Brain (organoid and tissue), 16 donors: ENCODE measurements at places on chromosomes 3 and 15. TPM values are rescaled to one million over a fixed set of nuclear protein-coding genes. Genes with fewer than 3 reads are reported as not detected.

The PLSCR2 gene
- polyA plus RNA-seq, result not detected

- no peak for DNase-seq
Measured at GRCh38 chr3:12222775-12223485, 64.2 kb upstream of the TIMP4 start.

DNA sequence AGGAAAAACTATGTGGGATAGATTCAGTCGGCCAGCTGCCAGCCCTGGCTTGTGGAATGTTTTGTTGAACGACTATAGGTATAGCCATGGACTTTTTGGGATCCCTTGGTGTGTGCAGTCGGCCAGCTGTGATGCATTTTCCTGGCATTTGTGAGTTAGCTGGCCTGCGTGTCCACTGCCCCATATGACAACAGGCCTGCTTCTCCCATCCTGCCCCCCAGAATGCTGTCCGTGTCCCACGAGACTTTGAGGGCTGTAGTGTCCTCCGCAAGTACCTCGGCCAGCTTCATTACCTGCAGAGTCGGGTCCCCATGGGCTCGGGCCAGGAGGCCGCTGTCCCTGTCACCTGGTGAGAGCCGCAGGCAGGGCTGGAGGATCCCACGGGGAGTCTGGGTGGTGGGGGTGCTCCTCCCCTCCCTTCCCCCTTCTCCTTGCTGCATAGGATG, 23.6 kb downstream of the PTPN23 start:
- no peak for DNase-seq

The IGDCC3 gene
- 0.63 TPM for polyA plus RNA-seq

- DNase-seq, result peak; percentile 50
Measured at GRCh38 chr3:140536926-140537726, 140.7 kb upstream of the TRIM42 start.

DNA sequence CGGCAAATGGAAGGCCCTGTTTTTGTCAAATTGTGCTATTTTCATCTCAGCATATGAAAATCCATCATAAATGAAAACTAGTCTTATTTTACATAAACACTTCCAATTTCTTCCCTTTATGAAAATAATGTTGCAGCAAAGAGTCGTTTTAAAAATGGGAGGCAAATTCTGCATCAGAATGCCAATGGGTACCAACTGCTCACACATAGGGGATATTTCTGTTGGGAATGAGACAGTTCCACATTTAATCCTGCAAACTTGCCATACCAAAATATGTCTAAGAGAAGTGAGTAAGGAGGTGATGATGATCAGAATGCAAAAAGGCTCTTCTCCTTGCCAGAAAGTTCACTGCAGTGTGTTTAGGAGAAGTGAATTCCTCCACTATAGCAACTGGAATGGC, 391.7 kb downstream of the CACNA2D3 start:
- no peak for DNase-seq

The C3orf80 gene
- 1.1 TPM for polyA plus RNA-seq

DNA sequence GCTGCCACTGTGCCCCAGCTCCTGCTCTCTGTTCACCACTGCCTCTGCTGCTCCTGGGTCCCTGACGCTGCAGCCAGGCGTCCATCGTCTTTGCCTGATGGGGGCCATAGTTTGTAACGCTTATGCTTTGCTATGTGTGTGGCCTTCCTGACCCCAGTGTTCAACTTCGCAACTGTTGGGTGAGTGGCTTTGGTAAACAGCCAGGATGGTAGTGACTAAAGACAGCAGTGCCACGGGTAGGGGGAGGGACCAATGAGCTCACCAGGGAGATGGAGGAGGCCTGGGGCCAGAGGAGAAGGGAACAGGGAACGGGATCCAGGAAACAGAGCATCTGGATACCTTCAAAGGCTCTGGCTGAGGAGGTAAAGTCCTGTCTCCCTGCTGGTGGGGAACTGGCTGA, 75.9 kb upstream of the ALDH1L1 start:
- DNase-seq, result no peak

DNA sequence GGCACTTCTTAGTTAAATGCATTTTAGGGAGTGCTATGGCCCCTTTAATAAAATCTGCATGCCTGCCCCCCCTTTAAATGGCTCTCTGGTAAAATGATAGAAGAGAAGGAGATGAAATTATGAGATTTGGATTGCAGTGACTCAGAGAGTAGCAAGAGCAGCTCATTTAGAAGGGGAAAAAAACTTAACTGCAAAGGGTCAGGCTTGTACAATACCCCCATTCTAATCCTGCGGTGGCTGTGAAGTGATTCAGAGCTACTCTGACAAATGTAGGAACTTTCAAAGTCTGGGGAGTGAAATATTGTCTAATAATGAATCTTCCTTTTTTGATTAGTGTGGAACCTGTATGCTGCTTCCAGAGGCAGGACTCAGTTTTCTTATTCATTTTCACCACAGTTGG, 44.1 kb upstream of the TBC1D23 start:
- no peak for DNase-seq

GRCh38 chr3:31191354-31191753, 296.9 kb upstream of the GADL1 start:
- no peak for DNase-seq

DNA sequence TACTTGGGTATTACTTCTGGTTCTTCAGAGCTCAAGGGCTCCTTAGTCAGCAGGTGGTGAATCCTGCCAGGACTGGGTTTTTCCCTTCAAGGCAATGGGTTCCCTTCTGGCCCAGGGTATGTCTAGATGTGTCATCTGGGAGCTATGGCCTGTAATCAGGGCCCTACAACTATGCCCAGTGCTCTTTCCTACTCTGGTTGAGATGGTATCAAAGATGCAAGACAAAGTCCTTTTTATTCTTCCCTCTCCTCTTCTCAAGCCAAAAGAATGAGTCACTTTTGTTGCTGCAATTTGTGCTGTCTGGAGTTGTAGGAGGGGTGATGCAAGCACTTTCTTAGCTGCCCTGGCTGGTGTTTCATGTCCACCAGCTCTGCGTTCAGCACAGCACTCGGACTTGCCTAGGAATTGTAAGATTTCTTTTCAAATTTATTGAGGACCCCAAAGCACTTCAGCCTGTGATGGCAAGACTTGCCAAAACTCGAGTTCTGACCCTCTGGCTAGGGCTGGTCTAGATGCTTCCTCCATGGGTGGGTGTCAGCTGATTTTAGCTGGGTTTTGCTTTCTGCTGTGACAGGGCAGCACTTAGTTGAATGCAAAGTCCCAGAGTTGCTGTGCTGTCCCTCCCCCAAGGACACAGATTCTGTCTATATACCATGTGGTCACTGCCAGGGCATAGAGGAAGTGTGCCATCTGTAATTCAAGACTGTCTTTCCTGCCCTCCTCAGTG, 129.2 kb upstream of the CBLB start:
- no peak for DNase-seq

The SPINT1 gene
- polyA plus RNA-seq, result 151 TPM

DNA sequence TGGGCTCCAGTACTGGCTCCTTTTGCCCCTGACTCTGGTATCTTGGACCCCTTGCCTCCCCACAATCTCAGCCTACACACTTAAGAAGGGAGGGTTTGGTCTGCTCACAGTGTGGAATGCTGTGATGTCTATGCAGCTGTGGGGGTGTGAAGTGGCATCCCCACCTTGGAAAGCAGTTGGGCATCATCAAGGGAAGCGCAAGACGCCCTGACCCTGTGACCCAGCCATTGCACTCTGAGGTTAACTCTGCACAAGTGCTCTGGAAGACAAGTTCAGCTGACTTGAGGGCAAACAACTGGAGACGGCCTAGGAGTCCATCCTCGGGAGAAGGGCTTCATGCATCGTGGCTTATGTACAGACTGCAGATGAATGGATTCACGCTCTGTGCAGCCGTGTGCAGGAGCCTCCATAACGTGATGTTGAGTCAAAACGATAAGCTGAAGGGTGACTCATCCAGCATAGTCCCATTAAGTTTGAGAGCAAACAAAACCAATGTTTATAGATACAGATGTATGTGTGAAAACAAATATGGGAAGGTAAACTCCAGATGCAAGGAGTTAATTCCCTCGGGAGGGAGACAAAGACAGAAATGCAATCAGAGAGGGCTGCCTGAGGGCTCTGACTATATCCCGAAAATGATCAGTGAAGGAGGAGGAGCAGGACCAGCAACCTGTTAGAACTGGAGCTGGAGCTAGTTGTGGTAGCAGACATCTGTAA, 86.8 kb downstream of the LSM3 start:
- no peak for DNase-seq

The REC114 gene
- polyA plus RNA-seq, result not detected

DNA sequence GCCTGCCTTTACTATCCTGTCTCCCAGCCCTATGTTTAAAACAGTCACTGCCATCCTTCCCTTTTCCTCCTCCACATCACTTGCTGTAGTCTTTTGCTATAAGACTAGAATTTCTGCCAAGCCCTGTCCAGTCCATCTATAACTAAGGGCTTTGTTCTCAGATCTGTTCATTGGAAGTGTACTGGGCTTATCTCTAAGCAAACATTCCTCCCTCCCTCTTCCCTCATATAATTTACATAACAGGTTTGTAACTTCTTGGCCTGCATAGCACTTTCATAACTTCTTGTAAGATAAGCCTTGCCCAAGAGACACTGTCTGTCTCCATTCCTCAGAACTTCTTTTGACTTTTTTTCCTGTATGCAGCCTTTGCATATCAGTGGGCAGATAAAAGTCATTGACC, 16.7 kb downstream of the TPRG1 start:
- DNase-seq, result no peak

DNA sequence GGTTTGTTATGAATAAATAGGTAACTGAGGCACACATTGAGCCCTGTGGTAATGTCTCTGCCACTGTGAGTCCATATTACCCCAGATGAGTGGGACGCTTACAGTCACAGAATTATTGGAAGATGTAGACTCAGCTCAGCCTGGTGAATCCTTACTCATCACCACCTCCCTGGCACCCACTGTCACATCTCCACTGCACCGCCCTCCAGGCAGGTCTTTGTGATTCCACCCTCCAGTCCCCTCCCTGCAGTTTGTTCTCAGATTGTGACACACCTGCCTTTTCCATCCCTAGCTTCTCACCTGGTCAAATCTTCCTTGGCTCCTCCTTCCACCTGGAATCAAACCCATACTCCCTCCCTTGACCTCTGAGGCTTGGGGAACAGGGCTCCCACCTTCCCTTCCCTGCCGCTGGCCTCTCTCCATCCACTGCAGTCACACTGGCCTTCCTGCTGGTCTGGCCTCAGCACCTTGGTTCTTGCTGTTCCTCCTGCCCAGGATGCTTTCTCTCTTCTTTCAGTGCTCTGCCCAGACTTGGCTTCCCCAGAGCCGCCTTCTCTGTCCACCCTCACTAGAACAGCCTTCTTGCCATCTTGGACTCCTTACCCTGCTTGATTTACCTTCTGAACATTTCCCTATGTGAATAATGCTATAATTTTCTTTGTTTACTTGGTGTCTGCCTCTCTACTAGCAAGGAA, 9.4 kb downstream of the SLC6A20 start:
- DNase-seq, result no peak

GRCh38 chr15:33148129-33148751, 46.3 kb downstream of the FMN1 start:
- DNase-seq, result no peak

GRCh38 chr3:148500881-148501280, 196.8 kb upstream of the AGTR1 start:
- DNase-seq, result no peak

GRCh38 chr15:59360896-59361295, 11.8 kb downstream of the MYO1E start:
- DNase-seq, result no peak

- DNase-seq, result no peak
Measured at GRCh38 chr15:47561102-47561501, 156.2 kb upstream of the SEMA6D start.

The FAM162A gene
- polyA plus RNA-seq, result 45.6 TPM

The ULK4 gene
- polyA plus RNA-seq, result 1.6 TPM

GRCh38 chr3:154176036-154176435, 54.8 kb downstream of the ARHGEF26 start:
- no peak for DNase-seq

The SLC22A13 gene
- not detected for polyA plus RNA-seq

GRCh38 chr3:150091626-150092025, 120.9 kb upstream of the PFN2 start:
- DNase-seq, result no peak

DNA sequence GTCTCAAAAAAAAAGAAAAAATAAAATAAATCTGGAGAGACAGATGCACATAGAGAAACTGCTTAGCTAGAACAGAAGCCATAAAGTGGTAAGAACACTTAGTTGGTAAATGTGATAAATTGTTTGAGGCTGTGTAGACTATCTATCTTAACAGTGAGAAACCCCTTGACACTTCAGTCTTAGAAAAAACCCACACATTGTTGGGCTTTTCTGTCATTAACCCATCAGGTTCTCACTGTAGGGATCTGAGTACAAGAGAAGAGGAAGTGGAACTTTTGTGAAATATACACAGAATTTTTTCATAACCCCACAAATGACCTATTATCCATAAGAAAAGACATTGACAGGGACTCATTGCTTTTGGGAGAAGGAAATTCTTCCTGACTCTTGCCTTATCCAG, 24.4 kb downstream of the TP63 start:
- DNase-seq, result no peak

GRCh38 chr3:143436231-143436930, 316.8 kb downstream of the CHST2 start:
- no peak for DNase-seq

DNA sequence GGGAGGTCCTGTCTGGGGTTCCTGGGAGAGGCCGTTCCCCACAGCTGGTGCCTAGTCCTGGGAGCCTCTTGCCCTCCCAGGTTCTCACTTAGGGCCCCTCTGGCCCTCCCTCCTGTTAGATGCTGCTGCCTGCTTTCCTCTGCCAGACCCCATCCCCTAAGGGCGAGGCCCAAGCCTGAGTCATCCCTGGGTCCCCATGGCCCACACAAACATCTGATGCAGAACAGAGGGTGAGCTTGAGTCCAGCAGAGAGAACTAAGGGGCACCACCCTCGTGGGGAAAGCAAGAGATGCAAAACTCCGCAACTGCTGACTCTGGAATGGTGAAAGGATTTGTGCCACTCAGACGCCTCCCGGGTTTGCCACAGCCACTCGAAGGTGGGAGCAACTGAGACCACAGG, 58.8 kb upstream of the TRPM1 start:
- no peak for DNase-seq

DNA sequence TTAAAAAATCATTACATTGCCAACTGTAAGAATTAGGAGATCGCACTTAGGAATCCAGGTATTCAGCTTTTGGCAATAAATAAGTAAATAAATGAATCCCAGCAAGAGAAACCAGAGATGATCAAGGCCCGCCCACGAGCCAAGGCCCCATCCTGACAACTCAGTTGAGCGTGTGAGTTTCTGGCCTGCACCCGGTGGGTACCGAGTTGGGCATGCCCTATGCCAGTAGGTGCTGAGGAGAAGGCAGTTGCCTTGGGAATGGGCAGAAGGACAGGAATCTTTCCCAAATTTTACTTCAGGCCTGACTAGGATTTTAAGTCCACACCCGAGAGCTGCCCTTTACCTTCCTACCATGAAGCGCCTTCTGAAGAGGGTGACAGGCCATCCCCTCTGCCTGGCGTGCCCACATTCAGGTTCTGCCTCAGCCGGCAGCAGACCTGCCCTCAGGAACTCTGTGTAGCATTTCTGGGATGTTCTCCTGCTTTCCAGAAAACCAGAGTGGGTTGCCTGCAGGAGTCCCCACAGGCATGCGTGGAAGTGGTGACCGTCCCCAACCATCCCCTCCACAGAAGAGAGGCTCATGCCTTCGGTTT, 99.3 kb upstream of the ALDH1A3 start:
- no peak for DNase-seq

GRCh38 chr15:46703871-46704637, 1013.3 kb upstream of the SEMA6D start:
- no peak for DNase-seq

The UBAP1L gene
- 1.1 TPM for polyA plus RNA-seq

GRCh38 chr15:55894399-55894965, 98.9 kb downstream of the NEDD4 start:
- no peak for DNase-seq

The AGTR1 gene
- polyA plus RNA-seq, result 0.20 TPM

GRCh38 chr3:171978390-171978789, 61.0 kb upstream of the FNDC3B start:
- no peak for DNase-seq
